Stimulated activated CD8-positive, alpha-beta memory T cell treated with anti-CD3 and anti-CD28 coated beads, Interleukin-15, amount 100 ng/mL, for 24 hours (primary cell): ENCODE measurements at places on chromosomes 2 and 18.

GRCh38 chr18:3104190-3105054 lies 91.5 kb upstream of the LPIN2 start:
- no peak for DNase-seq

- no peak for DNase-seq
Measured at GRCh38 chr2:224171226-224171625, 132.1 kb upstream of the SERPINE2 start.

DNA sequence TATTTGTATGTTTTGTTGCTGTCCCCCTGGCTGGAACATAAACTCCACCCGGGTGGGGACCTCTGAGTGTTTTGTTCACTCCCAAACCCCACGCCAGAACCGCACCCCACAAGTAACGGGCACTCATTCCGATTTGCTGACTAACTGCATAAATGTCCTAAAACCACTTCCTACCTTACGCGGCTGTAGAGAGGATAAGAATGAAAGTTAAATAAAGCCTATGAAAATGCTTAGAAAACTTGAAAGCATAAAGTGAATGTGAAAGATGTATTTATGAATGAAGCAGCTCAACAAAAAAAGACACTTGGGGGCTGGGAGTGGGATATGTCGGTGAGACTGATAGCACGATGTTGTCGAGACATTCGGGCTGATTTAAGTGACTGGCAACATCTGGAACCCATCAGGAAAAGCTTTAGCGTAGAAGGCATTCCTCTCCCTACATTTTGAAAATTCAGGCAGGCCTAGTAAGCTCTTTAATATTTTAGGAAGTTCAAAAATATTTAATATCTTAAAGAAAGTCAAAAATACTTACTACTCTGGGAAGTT lies 206.7 kb downstream of the SH3RF3 start:
- no peak for DNase-seq

GRCh38 chr18:62258616-62259015 lies 66.5 kb upstream of the TNFRSF11A start:
- DNase-seq = no peak

- no peak for DNase-seq
Measured at GRCh38 chr18:8116341-8117005, 492.8 kb upstream of the RAB12 start.

DNA sequence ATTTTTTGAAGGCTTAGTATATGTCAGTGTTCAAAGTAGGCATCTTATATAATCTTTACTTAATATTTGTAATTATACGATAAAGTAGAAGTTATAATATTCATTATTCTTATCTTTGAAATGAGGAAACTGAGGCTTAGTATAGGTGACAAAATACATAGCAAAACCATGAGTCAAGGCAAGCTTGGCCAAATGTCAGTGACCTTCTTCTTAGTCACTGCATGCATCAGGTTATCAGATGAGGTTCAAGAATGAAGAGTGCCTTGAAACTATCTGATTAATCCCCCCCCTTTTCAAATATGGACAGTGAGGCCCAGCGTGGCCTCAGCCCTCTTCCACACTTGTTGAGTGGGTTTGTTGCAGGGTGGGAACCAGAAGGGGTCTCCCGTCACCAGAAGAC lies 59.3 kb downstream of the PMAIP1 start:
- DNase-seq = no peak
